ENCODE measurements at places on chromosomes 1 and 21. TPM values are rescaled to one million over a fixed set of nuclear protein-coding genes. Genes with fewer than 3 reads are reported as not detected.
A peak's percentile ranks its signal among the peaks of the same experiment; 100 is the strongest.

The GADD45A gene
- 225 TPM for total RNA-seq

The ATAD3A gene
- total RNA-seq = 43.1 TPM

The TINAGL1 gene
- total RNA-seq = 2.7 TPM

The DISP1 gene
- 7.6 TPM for total RNA-seq

DNA sequence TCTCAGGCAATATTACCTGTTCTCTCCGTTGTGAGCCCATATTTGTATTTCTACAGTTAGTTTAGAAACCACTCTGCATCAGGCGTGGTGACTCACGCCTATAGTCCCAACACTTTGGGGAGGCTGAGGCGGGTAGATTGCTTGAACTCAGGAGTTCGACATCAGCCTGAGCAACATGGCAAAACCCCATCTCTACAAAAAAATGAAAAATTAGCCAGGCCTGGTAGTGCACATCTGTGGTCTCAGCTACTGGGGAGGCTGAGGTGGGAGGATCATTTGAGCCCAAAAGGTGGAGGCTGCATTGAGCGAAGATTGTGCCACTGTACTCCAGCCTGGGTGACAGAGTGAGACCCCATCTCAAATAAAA is 19.7 kb upstream of the ID3 start:
- no peak for DNase-seq
- H3K4me1 ChIP-seq = peaks cover 22% of the 10 kb centered on the region
- H3K4me3 ChIP-seq = no peak overlapping the region

DNA sequence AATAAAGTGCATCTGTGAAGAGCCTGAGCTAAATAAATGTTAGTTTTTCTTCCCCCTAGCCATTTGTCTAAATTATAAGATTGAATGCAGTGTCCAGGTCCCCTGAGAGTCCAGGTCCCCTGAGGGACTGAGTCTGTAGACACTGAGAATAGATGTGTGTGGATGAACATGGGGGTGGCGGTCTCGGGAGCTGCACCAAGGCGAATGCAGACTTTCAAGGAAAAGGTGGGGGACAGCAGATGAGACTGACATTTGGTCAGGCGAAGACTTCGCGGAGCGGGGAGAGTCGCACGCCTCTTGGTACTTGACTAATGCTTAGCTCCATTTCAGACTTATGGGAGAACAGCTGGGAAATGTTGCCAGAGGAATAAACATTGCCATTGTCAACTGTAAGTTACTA is 17.7 kb upstream of the MX2 start:
- DNase-seq = no peak
- no peaks in the 10 kb centered on the region for H3K36me3 ChIP-seq

DNA sequence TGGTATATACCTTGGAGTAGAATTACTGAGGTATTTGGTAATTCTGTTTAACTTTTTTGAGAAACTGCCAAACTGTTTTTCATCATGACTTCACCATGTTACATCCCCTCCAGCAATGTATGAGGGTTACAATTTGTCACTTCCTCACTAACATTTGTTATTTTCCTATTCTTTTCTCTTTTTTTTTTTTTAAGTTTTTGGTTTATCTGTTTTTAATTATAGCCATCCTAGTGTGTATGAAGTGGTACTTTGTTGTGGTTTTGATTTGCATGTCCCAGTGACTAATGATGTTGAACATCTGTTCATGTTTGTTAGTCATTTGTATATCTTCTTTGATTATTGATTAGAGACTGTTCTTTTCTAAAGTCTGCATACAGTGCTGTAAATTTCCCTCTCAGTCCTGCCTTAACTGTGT is 147.3 kb downstream of the HS2ST1 start:
- H3K4me1 ChIP-seq = peaks cover 14% of the 10 kb centered on the region
- H3K27me3 ChIP-seq = no peaks in the 10 kb centered on the region
- no peak overlapping the region for H3K4me3 ChIP-seq
- peak; percentile 40 for DNase-seq

- H3K4me1 ChIP-seq = peaks cover 5% of the 10 kb centered on the region
- H3K27ac ChIP-seq = no peak overlapping the region
- H3K36me3 ChIP-seq = no peaks in the 10 kb centered on the region
- no peak for DNase-seq
- H3K4me3 ChIP-seq = no peak overlapping the region
- H3K27me3 ChIP-seq = no peaks in the 10 kb centered on the region
These were observed 367.2 kb upstream of the ST6GALNAC5 start for GRCh38 chr1:76500116-76500515.

GRCh38 chr1:182304218-182304617 is 87.4 kb downstream of the GLUL start:
- no peak overlapping the region for H3K4me3 ChIP-seq
- H3K27ac ChIP-seq = no peak overlapping the region
- DNase-seq = no peak

- no peaks in the 10 kb centered on the region for H3K27me3 ChIP-seq
- H3K27ac ChIP-seq = no peak overlapping the region
- H3K4me3 ChIP-seq = no peak overlapping the region
- H3K36me3 ChIP-seq = peaks cover 69% of the 10 kb centered on the region
- peaks cover 4% of the 10 kb centered on the region for H3K4me1 ChIP-seq
- peak; percentile 50 for DNase-seq
These were observed 9.3 kb downstream of the MAP3K6 start for GRCh38 chr1:27357281-27358037.

- H3K27me3 ChIP-seq = no peaks in the 10 kb centered on the region
- H3K36me3 ChIP-seq = peaks cover 6% of the 10 kb centered on the region
- H3K4me3 ChIP-seq = no peak overlapping the region
- no peak for DNase-seq
- no peak overlapping the region for H3K27ac ChIP-seq
These were observed 81.2 kb downstream of the SIPA1L2 start for GRCh38 chr1:232548691-232549090.

DNA sequence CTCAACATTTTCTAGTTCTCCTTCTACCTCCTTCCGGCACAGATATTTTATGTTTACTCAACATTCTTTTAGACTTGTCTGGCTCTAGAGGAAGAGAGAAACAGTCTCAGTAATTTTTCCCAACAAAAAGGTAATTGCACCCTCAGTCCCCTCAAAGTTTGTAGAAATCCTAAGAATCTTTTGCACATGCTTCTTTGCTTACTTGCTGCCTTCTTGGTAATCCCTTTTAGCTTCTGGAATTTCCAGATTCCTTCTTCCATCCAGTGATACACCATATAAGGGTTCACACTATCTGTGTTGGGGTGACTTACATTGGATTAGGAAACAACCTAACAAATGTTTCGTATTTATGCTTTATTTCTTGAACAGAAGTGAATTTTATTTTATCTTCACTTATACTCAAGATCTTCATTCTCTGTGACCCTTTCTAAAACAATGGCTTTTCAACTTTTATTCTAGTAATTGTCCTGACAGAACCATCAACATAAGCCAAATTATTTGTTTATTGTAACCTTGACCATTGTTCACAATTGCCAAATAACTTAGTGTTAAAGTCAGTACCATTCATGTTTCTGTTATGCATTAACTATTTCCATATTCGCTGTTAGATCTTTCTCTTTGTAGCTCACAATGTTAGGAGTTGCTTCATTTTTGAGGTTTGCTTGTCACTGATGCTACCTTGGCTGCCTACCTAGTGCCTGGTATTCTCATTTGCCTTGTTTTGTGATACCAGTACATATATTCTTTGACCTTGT is 238.1 kb downstream of the HMCN1 start:
- H3K4me1 ChIP-seq = peaks cover 27% of the 10 kb centered on the region
- H3K27me3 ChIP-seq = peaks cover 12% of the 10 kb centered on the region
- H3K27ac ChIP-seq = no peak overlapping the region

GRCh38 chr1:172951730-172952365 is 98.9 kb downstream of the TNFSF18 start:
- peak overlapping the region; percentile 13 for H3K27ac ChIP-seq
- peaks cover 28% of the 10 kb centered on the region for H3K4me1 ChIP-seq
- H3K36me3 ChIP-seq = no peaks in the 10 kb centered on the region
- no peaks in the 10 kb centered on the region for H3K27me3 ChIP-seq
- no peak overlapping the region for H3K4me3 ChIP-seq
- peak; percentile 65 for DNase-seq

GRCh38 chr1:11421443-11421842 is 57.5 kb upstream of the DISP3 start:
- peaks cover 83% of the 10 kb centered on the region for H3K27me3 ChIP-seq
- no peak overlapping the region for H3K4me3 ChIP-seq
- no peak overlapping the region for H3K27ac ChIP-seq
- no peaks in the 10 kb centered on the region for H3K36me3 ChIP-seq
- no peak for DNase-seq

Measured in MCF 10A (cell line).